ENCODE measurements at places on chromosomes 2 and 18.

DNA sequence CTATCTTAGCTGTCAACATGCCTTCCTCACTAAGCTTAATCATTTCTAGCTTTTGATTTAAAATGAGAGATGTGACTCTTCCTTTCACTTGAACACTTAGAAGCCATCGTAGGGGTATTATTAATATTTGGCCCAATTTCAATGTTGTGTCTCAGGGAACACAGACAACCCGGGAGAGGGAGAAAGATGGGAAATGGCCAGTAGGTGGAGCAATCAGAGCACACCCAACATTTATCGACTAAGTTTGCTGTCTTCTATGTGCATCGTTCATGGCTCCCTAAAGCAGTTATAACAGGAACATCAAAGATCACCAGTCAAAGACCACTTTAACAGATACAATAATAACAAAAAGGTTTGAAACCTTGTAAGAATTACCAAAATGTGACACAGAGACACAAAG lies 110.2 kb downstream of the OLA1 start:
- DNase-seq, result no peak

- DNase-seq, result no peak
Measured at GRCh38 chr2:203412546-203413331, 84.5 kb downstream of the ABI2 start.

GRCh38 chr18:9709304-9709877 lies 1.3 kb downstream of the RAB31 start:
- no peak for DNase-seq

GRCh38 chr18:23966909-23967308 lies 47.6 kb upstream of the TTC39C start:
- no peak for DNase-seq

GRCh38 chr2:98134172-98135005 lies 47.4 kb downstream of the VWA3B start:
- DNase-seq, result peak; percentile 4

DNA sequence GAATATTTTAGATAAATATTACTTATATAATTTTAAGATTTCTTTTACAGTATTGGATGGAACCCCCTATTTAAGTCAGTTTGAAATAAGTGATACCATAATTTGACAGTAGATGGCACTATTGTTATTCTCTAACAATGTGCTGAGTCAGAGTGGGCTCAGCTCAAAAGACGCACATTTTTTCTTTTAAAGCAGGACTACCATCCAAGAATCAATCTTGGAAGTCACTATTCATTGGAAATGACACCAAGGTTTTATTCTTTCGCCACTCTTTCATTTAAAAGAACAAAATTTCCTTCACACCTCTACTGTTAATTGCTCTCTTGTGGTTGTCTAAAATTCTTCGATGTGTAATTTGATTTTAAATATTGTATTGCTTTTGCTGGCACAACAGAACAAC lies 32.6 kb upstream of the SPAG16 start:
- DNase-seq, result no peak

GRCh38 chr2:40820319-40820718 lies 368.4 kb upstream of the SLC8A1 start:
- DNase-seq, result no peak

- DNase-seq, result no peak
Measured at GRCh38 chr2:696999-697627, 19.9 kb upstream of the TMEM18 start.

GRCh38 chr2:159616286-159616701 lies at the start of gene BAZ2B:
TSS of gene BAZ2B (minus strand) at chr2:159616548. CDS start at chr2:159478719, 137,829 bp downstream.
- no peak for DNase-seq

DNA sequence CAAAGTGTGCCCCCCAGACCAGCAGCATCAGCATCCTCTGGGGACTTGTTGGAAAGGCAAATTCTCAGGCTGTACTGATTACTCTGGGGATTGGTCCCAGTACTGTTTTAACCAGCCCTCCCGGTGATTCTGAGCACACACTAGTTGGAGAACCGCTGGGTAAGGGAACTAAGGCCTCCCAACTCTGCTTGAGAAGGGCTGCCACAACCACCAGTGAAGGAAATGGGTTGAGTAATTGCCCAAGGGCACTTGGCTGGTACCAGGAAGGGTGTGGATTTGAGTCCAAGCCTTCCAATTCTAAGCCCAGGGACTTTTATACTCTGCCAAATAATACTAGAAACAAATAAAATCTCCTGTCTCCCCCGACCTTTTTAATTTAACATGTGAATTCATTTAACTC lies 219.9 kb downstream of the SETBP1 start:
- no peak for DNase-seq

DNA sequence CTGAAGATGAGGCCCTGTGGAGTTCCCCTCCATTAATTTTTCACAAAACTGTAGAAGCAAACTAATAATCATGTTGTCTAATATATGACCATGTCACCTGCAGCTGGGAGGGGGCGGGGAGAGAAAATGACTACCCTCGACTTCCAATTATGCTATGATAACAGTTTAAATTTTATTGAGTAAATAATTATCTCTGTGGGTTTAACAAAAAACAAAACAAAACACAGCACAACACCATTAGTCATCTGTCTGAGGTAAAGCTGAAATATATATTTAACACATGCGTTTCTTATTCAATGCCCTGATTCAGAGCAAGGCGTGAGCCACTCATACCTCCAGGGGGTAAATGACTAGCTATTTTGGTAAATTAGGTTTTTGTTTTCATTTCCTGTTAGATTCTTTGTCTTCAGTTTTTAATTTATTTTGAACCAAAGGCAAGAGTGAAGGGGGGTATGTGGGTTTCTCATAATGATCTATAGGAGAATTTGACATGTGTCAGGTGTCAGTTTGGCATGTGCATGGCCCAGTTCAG lies 77.4 kb upstream of the ZCCHC2 start:
- no peak for DNase-seq

DNA sequence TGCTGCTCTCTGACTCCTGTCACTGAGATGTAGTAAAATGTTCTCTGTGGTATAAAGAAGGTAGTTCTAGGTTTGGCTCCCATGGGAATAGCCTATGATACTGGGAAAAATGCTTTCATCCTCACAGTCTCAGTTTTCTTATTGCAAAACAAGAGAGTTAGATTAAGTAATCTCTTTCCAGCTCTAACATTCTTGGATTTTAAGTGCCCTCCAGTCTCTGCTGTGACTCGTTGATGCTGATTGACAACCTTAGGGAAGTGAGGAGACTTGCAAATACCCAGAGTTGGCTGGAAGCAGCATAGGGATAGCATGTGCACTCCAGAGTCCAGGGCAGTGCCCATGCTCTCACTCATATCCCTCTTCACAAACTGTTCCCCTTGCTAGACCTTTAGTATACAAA lies 534.9 kb downstream of the SLC4A3 start:
- no peak for DNase-seq

GRCh38 chr2:11615209-11615608 lies 54.8 kb downstream of the NTSR2 start:
- DNase-seq, result no peak

DNA sequence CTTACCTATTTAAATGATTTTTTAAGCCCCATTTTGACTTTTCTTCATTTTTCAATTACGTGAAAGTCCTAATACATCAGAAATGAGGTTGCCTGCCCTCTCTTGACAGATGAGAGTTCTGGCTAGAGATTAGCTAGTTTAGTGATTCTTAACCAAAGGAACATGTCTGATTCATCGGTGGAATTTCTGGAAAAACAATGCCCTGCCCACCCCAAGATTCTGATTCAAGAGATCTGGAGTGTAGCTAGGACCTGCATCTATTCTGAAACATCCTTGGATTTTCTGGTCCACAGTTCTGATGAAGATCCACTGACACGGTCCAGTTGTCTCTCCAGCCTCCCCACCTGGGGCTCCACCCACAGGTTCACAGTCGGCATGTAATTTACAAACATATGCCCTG lies 111.2 kb downstream of the KLF7 start:
- DNase-seq, result no peak

- no peak for DNase-seq
Measured at GRCh38 chr2:10753156-10753555, 31.7 kb downstream of the ATP6V1C2 start.

GRCh38 chr18:49967171-49967570 lies 153.8 kb upstream of the ACAA2 start:
- DNase-seq, result no peak

DNA sequence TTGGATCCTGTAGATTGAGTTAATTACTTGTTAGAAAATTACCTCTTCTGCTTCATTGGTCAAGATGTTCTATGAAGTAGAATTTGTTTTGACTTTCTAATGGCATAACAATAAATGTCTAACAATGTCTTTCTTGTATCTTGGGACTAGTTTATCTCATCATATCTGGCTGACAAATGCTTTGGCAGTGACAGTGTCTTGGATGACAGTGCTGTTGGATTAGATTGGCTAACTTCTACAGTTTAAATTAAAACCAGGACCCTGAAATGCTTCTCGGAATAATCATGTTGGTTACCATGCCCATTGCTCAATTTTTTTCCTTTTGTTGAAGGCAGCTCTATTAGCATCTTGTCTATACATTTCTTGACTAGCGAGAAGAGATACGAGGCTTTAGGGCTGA lies 176.9 kb downstream of the PARD3B start:
- no peak for DNase-seq

GRCh38 chr2:102066554-102066953 lies 74.8 kb downstream of the IL1R2 start:
- no peak for DNase-seq

Measured in naive thymus-derived CD8-positive, alpha-beta T cell (primary cell).